ENCODE measurements at places on chromosomes 5 and 9. TPM values are rescaled to one million over a fixed set of nuclear protein-coding genes. Genes with fewer than 3 reads are reported as not detected.

Gene TAF11L8
- not detected for polyA plus RNA-seq

Gene TAF11L10
- not detected for polyA plus RNA-seq

Gene TAF11L13
- polyA plus RNA-seq: not detected

Gene GPR151
- polyA plus RNA-seq: not detected

Gene ZCCHC9
- polyA plus RNA-seq: 41.1 TPM

Gene CDKN2A
- polyA plus RNA-seq: not detected

Gene SPOCK1
- 10.6 TPM for polyA plus RNA-seq

Gene CDC20B
- polyA plus RNA-seq: 0.72 TPM

DNA sequence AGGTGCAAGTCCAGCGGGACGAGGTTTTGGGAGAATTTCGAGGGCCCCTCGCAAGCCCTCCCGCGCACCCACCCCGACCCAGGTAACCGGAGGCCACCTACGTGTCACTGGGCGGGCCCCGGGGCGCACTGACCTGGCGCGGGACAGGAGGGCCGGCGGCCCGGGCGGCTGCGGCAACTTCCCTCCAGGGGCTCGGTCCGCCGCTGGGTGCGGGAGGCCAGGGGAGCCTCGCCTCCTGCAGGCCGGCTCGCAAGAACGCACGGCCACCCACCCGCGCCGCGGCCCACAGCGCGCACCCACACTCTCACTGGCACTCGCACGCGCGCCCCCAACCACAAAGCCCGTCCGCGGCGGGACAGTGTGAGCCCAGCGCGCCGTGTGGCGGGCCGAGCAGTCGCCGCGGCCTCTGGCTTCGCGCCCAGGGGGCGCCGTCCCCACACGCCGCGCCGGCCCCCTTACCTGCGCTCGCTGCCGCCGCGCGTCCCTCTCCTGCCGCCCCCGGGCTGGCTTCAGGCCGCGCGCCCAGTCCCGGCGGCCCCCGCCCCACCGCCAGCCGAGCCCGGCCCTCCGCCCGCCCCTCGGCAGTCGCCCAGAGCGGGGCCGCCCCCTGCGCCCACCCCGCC, 451 bp downstream of the LPAR1 start:
- peak; percentile 33 for DNase-seq

GRCh38 chr9:122219856-122220672, 8.7 kb downstream of the LHX6 start:
- DNase-seq: no peak

GRCh38 chr9:87322840-87323635, 174.6 kb upstream of the DAPK1 start:
- no peak for DNase-seq

GRCh38 chr9:32431940-32432555, 47.6 kb downstream of the ACO1 start:
- DNase-seq: no peak

DNA sequence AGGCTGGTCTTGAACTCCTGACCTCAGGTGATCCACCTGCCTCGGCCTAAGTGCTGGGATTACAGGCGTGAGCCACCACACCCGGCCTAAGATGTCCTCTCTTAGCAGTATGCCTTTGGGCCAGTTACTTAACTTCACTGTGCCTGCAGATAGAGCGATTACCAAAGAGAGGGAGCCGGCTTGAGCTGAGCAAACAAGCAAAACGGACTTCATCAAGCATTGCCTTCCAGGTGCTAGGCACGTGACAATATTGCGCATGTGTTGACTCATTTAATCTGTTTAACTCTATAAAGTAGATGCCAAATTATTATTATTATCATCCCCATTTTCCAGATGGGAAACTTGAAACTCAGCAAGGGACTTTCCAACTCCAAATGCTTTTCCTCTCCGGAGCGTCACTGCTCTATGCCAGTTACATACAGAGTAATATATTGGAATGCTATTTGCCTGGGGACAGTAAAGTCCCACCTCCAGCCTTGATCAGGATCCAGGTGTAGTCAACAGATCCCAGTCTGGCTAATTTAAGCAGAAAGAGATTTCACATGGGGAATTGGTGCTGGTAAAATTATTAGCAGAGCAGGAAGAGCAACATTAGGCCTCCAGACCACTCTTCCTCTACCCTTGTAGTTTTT, 5.6 kb upstream of the C9orf152 start:
- no peak for DNase-seq

DNA sequence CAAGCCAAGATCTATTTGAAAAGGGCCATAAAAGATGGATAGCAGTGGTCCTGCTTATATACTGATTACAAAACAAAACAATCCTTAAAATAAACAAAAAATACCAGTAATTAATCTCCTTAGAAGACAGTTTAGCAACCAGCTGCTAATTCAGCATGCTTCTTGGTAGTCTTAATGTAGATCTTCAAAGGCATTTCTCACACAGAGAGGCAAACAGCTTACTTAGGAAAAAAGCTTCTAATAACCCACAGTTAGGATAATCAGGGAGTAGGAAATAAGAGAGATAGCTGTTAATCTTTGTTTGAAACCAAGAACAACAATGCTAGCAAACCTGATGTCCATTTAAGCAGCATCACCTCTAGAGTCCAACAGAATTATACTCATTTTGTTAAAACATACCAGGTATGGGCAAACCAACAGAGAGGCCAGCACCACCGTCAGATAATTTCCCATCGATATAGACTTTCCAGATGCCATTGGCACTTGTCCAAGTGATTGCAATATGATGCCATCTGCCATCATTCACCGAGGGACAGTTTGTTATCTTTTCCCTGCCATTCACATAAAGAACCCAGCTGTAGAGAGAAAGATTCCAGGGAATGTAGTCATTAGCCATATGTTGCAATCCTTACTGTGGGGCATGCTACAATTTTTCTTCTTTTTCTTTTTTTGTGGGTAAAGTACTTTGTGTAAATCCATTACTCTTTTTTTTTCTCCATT, 105.6 kb upstream of the TXNDC8 start:
- no peak for DNase-seq

DNA sequence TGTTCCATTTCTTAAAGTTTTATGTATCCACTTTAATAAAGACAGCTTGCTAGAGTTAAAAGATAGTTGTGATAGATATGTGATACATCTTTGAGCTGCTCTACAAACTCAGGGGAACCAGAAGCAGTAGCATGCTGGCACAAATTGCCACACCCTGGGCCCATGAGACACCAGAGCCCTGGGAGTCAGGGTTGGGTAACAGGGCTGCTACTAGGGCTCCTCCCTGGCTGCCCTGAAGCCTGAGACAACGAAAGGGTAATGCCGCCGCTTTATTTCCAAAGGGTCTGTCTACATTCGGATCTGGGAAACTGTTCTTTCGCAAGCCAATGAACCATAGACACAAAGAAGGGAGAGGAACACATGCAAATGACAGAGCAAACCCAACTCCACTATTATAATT, 29.2 kb downstream of the PTPN3 start:
- no peak for DNase-seq

DNA sequence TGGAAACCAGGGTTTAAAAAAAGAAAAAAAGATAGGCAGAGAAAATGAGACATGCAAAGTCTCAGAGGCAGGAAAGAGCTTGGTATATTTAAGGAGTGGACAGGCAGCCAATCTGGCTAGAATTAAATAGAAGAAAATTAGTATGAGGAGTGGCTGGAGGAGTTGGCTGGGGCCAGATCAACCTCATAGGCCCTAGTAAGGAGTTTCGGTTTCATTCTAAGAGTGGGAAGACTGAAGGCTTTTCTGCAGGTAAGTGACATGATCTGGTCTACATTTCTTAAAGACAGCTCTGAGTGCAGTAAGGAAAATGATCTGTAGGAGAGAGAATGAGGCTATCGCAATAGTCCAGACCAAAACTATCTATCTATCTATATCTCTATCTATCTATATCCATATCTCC, 27.5 kb downstream of the ADRB2 start:
- no peak for DNase-seq

- DNase-seq: no peak
These were observed 27.0 kb downstream of the SPINK5 start for GRCh38 chr5:148090773-148091250.

DNA sequence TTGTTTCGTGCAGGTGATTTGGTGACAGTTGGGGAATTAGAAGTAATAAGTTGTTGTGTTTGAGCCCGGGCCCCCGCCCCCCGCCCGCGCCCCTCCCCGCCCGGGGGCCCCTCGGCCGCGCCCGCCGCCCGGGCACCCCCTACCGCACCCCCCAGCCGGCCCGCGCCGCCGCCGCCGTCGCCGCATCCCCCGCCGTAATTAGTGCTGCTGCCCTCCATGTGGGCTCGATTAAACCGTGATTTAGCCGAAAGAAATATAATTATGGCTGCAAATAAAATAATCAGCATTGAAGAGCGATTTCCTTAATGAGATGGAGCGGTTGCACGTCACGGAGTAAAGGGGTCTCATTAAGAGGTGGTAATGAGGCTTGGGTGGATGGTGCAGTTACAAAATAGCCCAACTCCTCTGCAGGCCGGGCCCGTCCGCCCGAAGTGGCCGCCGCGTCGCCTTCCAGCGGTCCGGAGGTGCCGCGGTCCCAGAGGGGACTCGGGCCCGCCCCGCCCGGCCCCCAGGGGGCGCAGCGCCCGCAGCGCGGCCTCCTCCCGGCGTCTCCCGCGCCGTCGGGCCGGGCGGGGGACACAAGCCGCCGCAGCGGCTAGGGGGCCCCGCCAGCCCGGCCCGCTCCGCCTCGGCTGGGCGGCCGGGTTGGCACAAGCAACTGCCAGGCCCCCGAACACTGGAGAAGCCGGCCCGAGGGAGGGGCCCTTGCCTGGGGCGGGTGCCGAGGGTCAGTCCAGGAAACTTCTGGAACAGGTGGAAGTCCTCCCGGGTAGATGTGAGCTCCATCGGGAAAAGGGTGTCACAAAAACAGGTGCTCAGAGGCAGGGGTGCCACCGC, 6.9 kb upstream of the OTP start:
- no peak for DNase-seq

DNA sequence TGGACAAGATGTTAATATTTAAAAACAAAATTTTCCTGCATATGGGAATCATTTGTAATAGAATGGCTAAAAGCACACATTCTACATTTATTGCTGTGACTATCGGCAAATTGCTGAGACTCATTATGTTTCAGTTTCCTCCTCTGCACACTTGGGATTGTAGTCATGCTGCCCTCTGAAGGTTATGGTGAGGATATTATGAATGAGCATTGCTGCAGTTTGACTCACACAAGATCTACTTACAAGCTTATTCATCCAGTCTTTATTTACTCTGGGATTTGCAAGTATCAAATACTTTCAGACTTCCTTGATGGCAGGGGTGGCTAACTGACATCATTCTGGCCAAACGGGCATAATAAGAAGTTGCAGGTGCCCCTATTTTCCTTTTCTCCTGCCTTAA, 9.5 kb upstream of the NFIL3 start:
- no peak for DNase-seq

DNA sequence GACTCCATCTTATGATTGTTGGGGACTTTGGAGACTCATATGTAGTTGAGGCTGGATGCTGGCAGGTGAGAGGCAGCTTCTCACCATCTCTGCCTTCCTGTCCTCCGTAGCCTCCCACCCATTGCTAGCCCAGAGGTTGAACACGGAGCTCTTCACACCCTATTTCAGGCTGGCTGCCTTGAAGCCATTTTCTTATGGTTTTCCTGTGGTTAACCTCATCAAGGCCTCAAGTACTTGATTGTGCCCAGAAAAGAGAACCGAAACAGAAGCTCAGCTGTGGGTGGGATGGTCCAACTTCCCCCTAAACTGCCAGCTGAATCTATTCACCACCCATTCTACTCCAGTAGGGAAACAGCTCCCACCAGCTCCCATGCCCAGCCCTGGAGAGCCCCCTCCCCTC, 102.9 kb downstream of the LIFR start:
- no peak for DNase-seq

DNA sequence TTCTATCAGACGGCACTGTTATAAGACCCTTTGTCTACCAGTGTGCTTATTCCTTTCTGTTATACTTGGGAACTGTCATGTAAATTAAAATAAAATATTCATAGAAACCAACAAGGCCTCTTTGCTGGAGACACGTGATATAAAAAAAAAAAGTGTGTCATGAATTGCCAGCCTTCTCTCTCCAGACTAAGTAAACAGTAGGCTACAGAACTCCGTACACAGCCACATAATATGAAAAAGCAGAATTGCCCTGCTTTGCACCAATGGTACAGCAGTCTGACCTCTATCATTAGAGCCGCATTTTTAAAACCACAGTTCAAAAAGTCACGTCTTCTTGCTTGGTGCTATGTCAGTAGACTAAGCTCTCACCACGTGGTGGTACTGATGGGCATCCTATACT, 231.3 kb downstream of the SEMA5A start:
- DNase-seq: no peak

- DNase-seq: no peak
These were observed 47.5 kb downstream of the SAXO1 start for GRCh38 chr9:18985464-18985951.

- DNase-seq: no peak
These were observed 1129.2 kb downstream of the CDH9 start for GRCh38 chr5:25909163-25909562.

- no peak for DNase-seq
These were observed 1237.4 kb upstream of the CDH18 start for GRCh38 chr5:21225223-21226064.

DNA sequence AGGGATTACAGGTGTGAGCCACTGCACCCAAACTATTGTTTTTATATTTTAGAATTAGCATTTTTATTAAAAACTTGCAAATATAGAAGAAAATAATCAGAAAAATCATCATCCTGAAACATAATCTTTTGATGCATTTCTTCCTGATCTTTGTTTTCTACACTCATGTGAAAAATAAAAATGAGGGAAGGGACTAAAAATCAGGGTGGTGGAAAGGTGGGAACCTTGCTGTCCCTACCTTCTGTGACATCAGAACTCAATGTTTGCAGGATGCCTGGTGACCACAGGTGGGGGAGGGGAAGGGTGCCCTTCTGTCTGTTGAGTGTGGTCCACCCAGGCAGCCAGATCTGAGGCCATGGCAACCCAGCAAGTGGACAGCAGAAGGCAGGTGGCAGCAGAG, at the start of gene SMIM23:
Gene SMIM23, plus strand, starts transcription at position 301 of the 400 bp plus-strand sequence. Its CDS starts 55 bp downstream, at position 356.
- DNase-seq: no peak

DNA sequence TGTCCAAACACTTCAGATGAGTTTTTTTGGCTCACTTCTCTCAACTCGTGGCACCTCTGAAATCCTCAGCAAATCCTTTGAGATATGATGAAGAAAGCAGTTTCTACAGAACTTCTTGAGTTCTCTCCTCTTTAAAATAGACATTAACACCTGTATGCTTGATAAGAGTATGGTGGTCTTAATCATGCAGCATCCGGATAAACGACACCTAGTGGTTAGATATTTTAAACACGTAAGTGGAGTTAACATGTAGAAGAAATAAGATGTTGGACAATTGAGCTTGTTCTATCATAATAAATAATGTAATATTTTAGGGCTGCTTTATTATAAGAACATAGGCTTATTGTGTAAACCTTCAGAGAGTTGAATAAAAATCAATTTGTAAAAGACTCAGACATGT, 324.8 kb downstream of the CYLC2 start:
- DNase-seq: no peak

DNA sequence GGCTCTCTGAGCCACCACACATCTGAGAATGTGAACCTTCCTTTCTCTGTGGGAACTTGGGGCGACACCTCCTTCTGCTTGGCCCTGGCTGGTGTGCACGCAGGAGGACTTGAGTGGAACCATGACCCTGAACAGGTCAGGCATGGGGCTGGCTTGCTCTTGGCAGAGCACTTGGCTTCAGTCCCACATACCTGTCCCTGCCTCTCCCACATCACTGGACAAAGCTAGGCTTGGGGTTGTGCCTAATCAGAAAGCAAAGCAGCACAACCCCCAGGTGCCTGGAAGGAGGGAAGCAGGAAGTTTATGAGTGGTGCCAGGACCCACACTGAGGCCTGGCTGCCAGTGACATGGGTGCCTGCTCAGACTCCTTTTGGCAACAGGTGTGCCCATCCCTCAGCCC, 13.2 kb downstream of the GADD45G start:
- DNase-seq: no peak
